ENCODE measurements at places on chromosomes 13 and 19.
A peak's percentile ranks its signal among the peaks of the same experiment; 100 is the strongest.

GRCh38 chr13:111629926-111630325 is 309.5 kb downstream of the TEX29 start:
- DNase-seq, result peak; percentile 90

DNA sequence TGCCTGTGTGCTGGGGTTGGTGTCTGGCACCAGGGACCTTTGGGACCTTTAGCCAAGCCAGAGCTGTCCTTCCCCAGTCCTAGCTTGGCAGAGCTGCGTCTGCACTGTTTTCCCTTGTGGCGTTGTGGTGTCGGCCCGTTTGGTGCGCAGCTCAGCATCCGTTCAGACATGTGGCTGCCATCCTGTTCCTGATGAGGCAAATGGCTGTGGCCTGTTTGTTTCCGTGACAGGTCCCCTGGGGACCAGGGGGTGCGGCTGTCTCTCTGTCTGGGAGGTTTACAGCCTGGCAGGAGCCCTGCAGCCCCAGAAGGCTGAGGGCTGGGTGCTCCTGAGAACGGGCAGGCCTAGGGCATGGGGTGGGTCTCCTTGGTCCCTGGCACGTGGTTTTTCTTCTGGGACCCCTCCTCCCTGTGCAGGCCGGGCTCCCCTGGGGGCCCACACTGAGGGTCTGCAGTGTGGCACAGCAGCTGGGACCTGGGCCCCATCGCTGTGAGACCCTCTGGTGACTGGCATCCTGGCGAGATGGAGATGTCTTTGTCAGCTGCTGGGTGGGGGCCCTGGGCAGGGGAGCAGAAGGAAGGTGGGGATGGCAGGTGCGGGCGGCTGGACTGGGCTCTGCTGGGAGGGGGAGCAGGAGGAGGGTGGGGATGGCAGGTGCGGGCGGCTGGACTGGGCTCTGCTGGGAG is 4.0 kb downstream of the SPPL2B start:
- DNase-seq, result peak; percentile 69

GRCh38 chr13:40410315-40410714 is 256.1 kb downstream of the FOXO1 start:
- no peak for DNase-seq

- DNase-seq, result peak; percentile 35
Observed at GRCh38 chr19:51020988-51021651, 1.6 kb upstream of the KLK10 start.

GRCh38 chr19:53958823-53959757 is 3.6 kb upstream of the CACNG8 start:
- no peak for DNase-seq

GRCh38 chr13:107531180-107531579 is 684.2 kb downstream of the LIG4 start:
- DNase-seq, result no peak

- DNase-seq, result no peak
Observed at GRCh38 chr13:44429311-44429710, 55.7 kb downstream of the SERP2 start.

DNA sequence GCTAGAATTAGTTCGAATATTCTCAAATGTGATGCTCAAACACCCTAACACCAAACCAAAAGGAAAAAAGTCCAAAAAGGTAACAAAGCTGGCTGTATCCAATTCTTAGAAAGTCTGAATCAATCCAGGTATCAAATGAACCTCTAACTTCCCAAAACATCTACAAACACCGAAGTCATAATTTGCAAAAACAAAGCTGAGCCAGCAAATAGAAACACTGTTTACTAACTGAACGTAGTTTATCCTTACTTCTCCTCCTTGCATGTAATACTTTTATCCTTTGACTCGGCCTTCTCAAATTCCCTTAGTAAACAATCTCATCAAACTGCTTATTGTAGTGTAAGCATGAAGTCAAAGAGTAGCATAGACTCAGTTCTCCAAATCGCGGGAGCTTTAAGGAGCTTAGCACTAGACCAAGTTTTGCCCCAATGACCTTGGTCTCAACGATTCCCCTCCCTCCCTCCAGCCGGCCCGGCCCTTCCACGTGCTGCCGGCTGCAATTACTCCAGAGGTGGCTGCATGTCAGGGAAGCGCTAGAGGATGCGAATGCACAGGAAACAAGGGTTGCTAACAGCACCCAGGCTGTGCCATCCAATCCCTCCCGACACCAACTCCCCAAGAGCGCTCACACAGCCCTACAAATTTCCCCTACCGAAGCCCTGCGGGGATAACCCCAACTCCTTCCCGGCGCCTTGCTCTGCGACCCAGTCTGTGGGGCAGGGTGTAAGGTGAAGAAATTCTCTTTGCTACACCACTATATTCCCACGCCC is 693 bp downstream of the XPO4 start:
- peak; percentile 38 for DNase-seq

DNA sequence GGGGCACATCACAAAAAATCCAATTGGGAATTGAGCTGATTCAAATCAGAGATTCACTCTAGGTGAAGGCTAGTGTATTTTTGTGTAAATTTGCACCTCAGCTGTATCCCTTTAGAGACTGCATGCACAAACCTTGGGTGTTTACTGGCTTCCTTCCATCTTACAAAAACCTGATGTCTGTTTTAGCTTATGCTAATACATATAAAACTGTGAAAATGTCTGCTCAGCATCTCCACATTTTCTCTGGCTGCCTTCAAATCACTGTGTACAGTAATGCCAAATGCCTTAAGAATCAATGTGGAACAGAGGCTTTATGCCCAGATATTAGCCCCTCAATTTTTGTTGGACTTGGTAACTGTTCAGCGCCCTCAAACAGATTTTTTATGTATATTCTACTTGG is 675.8 kb upstream of the SLITRK6 start:
- no peak for DNase-seq

DNA sequence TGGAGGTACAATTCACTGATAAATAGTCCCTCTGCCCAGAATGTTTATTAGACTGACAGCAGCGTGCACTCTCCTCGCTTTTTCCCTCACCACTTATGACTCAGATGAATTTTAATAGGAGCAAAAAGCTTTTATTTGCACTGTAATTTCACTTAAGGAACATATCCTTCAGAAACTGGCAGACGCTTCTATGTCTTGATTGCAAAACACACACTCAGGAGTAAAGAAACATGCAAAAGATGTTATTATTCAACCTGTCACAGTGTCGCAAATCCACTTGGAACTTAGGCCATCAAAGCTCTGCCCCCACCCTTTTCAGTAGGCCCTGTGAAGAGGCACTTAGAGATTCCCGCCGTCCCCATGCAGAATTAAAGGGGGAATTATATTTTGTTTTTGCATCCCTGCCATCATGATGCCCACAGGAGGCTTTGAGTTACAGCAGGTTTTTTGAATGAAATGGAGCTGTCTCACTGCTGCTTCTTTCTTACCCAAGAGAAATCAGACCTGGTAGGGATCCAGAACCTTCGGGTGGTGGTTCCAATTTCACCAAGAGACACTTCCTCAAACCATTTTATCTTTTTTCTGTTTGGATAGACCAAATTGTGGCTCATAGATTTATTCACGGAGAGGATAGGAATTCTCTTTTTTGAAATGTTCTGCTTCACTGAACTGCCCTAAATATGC is 74.5 kb downstream of the GGACT start:
- peak; percentile 90 for DNase-seq

DNA sequence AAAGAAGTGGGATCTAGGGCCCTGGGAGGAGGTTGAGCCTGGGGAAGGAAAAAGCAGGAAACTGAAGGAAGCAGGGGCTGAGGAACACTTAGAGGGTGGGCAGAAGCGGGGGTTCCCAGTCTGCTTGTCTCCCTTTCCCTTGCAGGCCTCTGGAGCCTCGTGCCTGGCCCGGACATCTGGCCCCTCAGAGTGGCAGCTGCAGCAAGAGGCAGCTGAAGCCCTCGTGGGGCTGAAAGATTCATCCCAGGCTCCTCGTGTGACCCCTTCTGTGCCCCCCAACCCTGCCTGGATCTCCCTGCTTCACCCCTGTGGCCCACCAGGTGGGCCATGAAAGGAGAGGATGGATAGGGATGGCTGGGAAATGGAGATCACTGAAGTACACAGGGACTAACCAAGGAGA is 5.5 kb downstream of the DMRTC2 start:
- no peak for DNase-seq

DNA sequence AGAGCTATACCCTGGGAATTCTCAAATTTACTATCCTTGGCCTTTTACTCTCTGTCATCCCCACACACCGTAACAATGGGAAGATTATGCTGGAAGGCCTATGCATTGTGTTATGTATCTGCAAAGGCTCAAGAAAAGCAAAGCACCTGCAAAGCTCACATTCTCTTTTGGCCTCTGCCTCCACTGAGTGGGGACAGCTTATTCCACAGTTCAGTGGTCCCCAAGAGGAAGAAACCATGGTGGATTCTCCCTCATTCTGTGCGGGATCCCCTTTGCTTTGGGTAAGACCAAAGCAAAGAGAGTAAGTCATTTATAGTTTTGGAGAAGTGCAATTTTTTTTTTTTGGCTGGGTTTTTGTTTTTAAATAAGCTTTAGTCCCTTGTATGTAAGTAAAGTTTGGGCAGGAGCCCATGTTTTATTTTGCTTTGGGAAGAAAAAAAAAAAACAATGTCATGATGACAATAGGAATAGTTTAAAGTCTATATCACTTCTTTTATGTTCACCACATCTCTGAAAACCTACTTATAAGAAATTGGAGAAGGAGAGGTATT is 530.6 kb downstream of the FGF9 start:
- DNase-seq, result no peak

DNA sequence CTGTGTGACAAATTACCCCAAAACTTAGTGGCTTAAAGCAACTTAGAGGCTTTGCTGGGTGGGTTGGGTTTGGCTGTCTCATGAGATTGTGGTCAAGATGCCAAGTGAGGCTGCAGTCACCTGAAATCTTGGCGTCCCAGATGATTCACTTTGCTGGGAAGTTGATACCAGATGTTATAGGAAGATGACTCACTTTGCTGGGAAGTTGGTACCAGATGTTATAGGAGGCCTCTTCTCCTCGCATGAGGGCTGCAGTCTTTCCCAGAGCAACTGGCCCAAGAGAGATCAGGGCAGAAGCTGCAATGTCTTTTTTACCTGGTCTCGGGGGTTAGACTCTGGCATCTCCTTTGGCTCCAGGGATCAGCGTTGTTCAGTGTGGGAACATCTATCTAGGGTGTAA is 16.8 kb downstream of the TEX29 start:
- DNase-seq, result no peak

- DNase-seq, result no peak
Observed at GRCh38 chr13:20136781-20137703, 23.8 kb downstream of the GJA3 start.

DNA sequence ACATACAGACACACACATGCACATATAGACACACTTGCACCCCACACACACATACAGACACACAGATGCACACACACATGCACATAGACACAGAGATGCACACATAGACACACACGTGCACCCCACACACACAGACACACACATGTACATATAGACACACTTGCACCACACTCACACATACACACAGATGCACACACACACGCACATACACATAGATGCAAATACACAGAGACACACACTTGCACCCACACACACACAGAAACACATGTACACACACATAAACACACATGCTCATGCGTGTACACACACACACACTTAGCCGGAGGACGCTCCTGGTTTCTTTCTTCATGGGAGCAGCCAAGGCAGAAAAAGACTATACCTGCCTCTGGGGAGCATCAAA is 10.0 kb downstream of the COL4A2 start:
- DNase-seq, result no peak

- no peak for DNase-seq
Observed at GRCh38 chr13:98794498-98794897, 42.0 kb upstream of the SLC15A1 start.

DNA sequence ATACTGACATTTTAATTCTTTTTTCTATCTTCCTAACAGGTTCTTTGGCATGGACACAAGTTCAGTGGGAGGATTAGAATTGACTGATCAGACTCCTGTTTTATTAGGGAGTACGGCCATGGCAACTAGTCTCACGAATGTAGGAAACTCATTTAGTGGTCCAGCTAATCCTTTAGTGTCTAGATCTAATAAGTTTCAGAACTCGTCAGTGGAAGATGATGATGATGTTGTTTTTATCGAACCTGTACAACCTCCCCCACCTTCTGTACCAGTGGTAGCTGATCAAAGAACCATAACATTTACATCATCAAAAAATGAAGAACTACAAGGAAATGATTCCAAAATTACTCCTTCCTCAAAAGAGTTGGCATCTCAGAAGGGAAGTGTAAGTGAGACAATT is 34.5 kb downstream of the ZMYM2 start:
- DNase-seq, result no peak

GRCh38 chr19:1004204-1004802 is 4.1 kb downstream of the GRIN3B start:
- no peak for DNase-seq

DNA sequence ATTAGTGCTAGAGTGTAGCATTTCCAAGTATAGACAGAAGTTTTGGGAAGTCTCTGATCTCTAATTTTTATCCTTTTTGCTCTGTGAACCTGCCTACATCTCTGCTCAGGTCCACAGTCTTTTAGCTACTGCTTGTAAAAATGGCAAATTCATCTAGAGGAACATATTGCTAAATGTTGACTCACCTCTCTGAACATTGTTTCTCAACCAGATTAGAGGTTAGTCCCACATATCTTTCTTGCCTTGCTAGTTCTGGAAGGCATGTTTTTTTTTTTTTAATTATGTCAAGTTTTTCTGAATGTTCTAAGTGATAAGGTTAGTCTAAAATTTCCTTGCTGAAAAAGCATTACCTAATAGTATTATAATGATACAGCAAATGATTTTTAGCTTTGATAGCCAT is 2889.6 kb upstream of the PCDH20 start:
- DNase-seq, result no peak

DNA sequence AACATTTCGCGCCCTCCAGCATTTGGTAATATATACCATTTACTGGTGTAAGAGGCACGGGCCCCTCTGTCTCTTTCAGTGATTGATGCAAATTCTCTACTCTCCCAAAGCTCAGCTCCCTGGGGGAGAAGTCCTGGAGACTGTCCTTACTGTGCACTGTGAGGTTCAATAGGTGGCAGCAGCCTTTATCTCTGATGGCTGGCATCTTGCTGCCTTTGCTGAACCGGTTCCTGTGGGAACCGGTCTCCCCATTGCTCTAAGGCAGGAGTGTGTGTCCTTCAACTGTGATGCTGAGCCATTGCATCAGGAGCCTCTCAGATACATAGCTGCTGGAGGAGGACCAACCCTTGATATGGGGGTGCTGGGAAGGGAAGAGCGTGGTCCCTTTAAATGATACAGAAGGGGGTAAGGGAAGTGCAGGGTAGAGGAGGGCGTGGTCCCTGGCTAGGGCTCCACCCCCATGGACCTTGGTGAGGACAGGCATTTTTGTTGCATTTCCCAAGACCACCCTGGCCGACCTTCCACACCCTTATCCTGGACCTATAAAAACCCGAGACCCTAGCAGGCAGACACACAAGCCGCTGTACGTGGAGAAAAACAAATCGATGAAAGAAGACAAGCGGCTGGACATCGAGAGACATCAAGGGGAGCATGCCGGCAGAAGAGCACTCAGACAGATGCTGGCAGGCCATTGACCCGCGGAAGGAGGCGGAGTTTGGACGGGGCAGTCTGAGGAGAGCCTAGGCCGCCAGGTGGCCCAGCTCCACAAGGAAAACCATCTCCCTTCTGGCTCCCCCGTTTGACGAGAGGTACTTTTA is 41.1 kb upstream of the GTF3A start:
- DNase-seq, result no peak
